Amniotic stem cell (primary cell): ENCODE measurements at places on chromosomes 5 and 9.

DNA sequence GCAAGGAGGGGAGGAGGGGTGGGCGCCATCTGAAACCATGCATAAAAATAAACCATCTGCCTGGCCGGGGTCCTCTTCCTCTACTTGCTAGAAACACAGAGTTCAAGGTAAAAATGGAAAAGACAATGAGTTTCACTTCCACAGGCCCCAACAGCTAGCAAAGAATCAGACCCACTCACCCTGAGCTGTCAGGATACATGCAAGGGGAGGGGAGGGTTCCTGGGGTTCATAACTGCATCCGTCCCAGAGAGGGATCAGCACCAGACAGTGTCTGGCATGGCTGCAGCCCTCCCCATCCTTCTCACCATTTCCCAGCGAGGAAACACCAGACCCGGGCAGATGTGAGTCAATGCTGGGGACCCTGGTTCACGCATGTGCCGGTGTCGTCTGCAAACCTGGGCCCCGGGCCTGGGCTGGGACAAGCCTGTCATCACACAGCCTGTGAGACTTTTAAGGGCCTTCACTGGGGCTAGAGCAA is 55.4 kb downstream of the SEMA4D start:
- DNase-seq = no peak

DNA sequence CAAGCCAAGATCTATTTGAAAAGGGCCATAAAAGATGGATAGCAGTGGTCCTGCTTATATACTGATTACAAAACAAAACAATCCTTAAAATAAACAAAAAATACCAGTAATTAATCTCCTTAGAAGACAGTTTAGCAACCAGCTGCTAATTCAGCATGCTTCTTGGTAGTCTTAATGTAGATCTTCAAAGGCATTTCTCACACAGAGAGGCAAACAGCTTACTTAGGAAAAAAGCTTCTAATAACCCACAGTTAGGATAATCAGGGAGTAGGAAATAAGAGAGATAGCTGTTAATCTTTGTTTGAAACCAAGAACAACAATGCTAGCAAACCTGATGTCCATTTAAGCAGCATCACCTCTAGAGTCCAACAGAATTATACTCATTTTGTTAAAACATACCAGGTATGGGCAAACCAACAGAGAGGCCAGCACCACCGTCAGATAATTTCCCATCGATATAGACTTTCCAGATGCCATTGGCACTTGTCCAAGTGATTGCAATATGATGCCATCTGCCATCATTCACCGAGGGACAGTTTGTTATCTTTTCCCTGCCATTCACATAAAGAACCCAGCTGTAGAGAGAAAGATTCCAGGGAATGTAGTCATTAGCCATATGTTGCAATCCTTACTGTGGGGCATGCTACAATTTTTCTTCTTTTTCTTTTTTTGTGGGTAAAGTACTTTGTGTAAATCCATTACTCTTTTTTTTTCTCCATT is 105.6 kb upstream of the TXNDC8 start:
- DNase-seq = peak; percentile 64

DNA sequence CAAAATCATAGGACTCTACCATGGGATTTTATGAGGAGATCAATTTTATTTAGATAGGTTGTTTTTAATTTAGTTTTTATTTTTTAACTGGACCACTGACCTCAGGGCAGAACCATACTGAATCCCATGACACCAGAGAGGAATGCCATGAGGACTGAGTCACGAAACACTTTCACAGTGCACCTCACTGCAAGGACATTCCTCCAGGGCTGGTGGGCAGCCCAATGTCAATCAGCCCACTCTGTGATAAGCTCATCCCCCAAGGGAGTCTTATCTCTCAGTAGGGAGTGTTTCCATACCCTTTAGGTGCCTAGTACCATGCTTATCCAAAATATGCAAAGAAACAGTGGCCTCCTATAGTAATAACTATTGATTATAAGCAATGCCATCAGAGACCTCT is 224.5 kb upstream of the CDH6 start:
- no peak for DNase-seq

- DNase-seq = no peak
Observed at GRCh38 chr9:96395964-96396363, 12.5 kb upstream of the SLC35D2 start.

DNA sequence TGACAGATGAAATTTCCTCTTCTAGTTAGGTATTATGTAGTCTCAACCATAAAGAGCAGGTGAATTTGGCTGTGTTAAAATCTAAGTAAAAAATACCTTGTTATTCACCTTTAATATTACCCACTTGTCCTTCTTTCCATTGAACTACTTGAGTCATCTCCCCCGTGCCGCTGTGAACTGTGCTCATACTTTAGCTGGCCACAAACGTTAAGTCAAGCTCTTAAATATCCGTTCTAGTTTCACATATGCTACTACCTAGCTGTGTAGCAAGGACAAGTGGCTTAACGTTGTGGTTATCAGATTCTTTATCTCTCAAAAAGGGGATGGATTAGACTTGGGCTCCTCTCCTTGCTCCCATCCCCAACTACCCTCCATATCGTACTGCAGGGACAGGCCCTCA is 110.4 kb downstream of the EFNA5 start:
- no peak for DNase-seq

- no peak for DNase-seq
Observed at GRCh38 chr5:74598731-74599130, 41.8 kb downstream of the ENC1 start.

DNA sequence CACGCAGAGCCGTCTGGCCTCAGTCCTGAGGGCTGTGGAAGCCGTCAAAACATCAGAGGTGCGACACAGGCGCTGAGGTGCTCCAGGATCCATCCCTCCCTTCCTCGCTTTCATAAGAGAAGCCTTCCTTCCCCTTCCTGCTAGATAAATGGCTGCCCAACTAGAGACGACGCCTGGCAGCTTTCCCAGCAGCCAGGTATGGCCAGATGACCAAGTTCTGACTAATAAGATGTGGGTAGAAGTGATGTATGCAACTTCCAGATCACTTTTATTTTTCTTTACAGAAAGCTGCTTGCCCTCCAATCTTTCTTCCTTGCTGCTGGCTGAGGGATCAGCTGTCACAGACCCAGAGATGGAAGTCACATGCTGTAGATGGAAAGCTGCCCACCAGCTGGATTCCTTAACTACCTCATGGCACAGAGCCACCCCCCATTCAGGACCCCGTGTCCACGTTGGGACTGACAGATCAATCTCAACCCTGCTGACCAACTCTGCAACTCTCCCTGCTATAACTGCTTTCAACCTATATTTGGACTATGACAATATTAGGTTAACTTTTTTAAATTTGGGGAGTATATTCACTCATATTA is 8.8 kb downstream of the MAPK9 start:
- DNase-seq = no peak

- DNase-seq = no peak
Observed at GRCh38 chr5:13354611-13355010, 589.9 kb downstream of the DNAH5 start.

DNA sequence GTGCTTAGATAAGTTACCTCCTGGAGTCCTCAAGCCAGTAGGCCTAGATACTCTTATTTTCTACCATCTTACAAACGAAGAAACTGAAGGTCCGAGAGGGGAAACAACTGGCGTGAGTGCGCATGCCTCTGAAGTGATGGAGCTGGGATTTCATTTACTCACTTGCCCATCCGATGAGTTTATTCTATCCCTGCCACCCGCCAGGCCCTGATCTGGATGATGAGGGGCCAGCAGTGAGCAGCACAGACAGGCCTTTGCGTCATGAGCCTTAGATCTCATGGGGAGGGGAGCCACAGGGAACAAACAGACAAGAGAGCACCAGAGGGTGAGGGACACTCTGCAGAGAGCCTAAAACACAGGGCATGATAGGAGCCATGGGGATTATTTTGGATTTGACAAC is 34.1 kb upstream of the SLC2A8 start:
- DNase-seq = no peak

GRCh38 chr5:122741681-122742080 is 33.2 kb upstream of the SNX2 start:
- no peak for DNase-seq

DNA sequence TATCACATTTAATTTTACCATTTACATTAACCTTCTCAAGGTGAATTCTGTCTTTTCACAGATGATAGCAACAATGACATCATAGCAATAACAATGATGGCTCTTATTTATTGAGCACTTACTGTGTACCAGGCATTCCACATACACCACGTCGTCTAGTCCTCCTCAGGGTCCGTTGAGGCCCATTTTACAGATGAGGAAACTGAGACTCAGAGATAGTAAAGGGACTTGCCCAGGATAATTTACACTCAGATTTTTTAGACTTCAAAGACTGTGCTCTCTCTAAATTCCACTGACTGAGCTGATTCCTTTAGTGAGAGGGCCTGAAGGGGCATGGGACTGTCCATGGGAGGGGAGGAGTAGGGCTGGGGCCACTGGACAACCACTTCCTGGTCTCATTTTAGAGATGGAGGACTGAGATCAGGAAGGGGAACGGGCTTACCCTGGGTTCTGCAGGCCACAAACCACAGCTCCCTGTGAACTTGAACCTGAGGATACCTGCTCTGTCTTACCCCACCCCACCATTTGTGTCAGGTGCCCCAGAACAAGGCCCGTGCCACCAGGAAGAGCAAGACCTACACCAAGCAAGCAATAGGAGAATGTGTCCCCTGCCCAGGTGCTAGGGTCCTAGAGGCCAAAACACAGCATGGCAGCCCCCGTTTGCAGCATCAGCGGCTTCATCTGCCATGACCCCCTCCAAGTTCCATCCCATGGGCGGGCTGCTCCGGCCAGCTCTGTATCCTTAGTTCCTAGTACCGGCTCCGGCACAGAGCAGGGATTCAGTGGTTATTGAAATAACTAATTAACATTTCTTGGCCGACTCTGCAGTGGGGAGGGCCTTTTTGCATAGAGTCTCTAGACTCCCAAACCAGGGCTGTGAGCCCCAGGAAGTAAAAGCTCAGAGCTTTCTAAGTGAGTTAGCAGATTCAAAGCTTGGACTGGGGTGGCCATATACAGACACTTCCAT is 96.6 kb downstream of the RGS3 start:
- no peak for DNase-seq

DNA sequence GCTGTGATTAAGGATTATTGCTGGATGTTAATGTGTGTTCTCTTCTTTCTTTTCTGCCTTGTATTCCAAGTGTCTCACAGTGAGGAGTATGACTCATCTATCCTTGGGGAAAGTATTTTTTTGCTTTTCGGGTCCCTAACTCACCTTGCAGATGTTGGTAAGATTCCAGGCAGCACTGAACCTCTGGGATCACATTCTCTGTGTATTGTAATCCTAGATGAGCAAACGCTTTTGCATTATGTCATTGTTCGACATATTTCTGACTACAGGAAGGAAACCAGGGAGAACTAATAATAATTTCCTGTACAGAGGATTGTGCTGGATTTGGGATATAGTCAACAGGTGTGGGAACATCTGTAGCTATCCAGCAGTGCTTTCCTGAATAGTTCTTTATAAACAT is 246.1 kb upstream of the TUT7 start:
- no peak for DNase-seq

DNA sequence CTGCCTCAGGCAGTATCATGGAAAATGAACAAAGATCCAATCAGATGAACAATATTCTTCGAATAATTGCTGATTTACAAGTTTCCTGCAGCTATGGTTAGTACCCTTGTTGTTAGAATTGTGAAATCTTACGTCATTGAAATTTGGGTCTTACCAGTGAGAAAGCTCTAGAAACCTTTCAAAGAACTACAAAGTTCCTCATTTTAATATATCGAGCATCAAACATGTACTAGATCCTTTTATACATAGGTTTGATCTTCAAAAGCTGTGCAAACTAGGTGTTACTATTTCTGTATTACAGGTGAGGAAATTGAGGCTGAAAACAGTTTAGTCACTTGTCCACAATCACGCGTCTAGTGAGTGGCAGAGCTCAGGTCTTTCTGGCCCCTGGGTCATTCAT is 43.7 kb upstream of the ANGPTL2 start:
- no peak for DNase-seq
